ENCODE measurements at places on chromosomes 5 and 9.

DNA sequence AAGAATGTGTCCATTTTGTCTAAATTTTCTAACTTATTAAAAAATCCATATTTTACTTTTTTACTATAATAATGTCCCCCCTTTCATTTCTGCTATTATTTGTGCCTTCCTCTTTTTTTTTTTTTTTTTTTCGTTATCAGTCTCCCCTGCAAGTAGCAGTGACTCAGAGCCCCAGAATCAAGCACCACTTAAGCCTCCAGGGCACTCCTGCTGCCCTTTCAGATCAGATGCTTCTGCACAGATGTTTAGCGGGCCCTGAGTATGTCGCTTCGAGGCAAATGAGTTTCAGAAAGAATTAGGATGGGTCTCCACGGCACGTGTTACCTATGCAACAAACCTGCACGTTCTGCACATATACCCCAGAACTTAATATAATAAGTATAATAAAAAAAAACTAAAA, 11.7 kb downstream of the MED7 start:
- no peak for DNase-seq

DNA sequence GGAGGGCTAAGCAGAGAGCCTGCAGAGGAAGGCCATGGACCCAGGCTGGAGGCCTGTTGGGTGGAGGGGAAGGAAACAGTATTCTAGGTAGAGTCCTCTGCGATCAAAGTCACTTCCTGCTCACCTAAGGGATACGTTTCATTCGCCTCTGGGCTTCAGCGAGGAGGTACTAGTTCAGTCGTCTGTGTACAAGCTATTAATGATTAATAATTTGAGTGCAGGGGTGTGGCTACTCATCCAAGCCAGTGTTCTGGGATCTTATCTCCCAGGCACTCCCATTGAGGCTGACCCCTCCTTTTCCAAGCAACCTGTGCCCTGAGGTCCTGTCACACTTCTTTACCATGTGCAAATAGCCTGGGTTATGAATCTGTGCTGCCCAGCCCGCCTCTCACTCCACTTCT, 25.2 kb downstream of the RALGPS1 start:
- no peak for DNase-seq

DNA sequence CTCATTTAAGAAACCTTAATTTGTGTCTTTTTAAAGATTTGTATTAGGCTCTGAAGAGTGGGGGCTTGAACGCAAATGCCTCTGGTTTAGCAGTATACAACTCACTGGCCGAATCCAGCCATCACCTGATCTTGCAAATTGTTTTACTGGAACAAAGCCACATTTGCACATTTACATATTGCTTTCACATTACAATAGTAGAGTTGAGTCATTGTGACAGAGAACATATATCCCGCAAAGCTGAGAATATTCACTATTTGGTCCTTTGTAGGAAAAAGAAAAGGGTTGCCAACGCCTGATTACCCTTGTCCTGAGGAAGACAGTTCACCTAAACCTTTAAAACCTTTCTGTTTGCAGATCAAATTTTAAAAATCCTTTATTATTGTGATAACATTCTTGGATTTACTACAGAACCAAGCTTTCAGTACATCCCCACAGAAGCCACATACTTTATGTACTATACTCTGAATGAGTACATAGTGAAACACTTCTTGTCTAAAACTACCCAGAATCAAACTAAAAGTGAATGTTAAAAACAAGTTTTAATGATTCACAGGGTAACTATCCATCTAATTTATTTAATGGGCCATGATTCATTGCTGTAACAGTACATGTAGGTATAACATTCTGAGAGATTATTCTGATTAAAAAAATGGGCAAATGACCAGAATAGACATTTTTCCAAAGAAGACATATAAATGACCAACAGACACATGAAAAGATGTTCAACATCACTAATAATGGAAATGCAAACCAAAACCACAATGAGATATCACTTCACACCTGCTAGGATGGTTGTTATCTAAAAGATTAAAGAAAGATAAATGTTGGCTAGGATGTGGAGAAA, 161.0 kb downstream of the SLC25A46 start:
- no peak for DNase-seq

- DNase-seq, result no peak
Measured at GRCh38 chr5:84437673-84438315, 53.1 kb upstream of the EDIL3 start.

DNA sequence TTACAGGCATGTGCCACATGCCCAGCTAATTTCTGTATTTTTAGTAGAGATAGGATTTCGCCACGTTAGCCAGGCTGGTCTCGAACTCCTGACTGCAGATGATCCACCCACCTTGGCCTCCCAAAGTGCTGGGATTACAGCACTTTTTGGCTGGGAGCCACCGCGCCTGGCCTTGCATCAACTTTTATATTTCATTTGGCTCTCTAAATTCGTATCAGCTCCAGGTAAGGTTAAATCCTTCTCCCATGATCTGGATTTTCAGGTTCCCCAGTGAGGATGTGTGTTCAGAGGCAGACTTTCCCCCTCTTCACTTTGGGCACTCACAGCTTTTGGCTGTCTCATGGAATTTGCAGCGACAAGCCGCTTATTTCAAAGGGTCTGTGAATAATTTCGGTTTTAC, 16.8 kb upstream of the RNF38 start:
- no peak for DNase-seq

GRCh38 chr5:34737731-34738130, 81.6 kb downstream of the RAI14 start:
- DNase-seq, result no peak

- DNase-seq, result no peak
Measured at GRCh38 chr9:112789891-112790774, 39.6 kb downstream of the SNX30 start.

DNA sequence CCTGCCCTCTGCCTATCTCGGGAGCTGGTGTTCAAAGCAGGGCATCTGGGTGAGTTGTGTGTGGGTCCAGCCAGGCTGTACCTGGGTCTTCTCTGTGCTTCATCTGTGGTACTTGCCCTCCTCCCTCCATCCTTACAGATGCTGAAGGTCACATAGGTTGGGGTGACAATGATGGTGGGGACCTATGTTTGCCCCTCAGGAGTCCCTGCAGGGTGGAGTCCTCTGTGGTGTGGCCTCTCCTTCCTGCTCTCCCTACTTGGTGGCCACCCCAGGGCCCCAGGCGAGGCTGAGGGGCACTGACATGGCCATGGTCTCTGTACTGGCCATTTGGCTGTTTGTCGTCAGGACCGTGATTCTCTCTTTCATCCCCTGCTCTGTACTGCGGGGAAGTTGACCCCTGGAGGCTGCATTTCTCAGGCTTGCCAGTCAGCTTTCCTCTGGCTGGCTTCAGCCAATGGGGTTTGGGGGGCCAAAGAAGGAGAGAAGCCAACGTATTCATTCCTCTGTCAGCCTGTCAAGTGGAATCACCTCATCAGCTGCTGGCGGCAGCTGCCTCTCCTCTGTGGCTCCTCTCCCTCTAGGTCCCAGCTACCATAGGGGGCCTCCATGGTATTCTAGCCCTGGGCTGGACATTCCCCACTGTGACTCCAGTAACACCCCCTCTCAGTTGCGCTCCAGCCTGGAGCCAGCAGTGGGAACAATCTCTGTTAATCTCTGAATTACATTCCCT, 4.6 kb downstream of the DCANP1 start:
- no peak for DNase-seq

DNA sequence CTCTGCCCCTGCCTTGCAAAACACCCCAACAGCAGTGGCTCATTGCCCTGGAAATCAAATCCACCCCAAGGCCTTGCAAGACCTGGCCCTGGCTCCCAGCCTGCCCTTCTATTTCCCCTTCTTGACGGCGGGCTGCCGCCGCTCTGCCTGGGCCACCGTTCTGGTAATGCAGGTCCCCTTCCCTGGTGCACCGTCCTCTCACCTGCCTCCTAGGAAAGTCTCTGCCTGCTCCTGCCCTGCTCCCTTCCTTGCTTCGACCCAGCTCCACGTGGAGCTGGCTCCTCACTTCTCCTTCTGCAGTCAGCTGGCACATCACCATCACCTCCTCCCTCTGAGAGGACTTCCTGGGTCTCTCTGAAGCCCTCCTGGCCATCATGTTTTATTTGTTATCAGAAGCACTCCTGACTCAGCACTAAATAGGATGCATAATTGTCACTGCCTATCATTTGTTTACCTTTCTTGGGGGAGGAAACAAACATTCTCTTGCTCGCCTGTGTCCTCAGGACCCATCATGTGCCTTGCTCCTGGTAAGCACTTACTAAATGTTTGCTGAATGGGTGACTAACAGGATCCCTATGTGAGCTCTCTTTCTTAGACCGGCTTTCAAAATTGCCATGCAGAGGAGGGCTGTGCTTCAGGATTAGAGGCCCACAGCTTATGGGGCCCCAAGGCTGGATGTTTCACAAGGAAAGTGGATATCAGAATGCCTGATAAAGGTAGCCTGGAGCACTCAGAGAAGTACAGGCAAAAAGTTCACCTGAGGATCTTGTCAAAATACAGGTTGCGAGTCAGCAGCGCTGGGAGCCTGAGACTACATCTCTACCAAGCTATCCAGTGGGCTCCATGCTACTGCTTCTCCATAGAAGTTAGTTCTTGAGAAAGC, 19.6 kb upstream of the C5orf47 start:
- no peak for DNase-seq

DNA sequence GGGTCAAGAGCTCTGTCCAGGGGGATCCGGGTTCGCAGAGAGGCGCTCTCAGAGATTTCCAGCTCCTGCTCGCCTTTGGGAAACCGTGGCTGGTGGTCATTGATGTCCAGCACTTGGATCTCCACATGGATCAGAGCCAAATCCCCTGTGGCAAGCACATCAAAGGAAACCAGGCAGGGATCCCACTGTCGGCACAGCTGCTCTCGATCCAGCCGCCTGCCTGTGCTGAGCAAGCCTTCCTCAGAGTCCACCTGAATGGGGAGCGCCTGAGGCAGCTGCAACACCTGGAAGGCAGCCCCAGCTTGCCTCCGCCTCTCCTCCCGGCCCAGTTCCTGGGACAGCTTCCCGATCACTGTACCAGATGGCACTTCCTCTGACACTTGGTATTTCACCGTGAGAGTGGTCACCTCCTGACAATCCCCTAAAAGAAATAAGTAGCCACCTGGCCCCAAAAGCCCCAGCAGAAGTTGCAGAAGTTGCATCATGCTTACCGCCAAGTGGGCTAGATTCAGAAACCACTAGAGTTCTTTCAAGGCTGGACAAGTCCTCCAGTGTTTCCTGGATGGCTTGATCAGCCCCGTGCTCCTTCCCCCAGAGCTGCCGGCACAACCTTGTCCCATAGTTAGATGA, 520 bp downstream of the PCDH12 start:
- no peak for DNase-seq

DNA sequence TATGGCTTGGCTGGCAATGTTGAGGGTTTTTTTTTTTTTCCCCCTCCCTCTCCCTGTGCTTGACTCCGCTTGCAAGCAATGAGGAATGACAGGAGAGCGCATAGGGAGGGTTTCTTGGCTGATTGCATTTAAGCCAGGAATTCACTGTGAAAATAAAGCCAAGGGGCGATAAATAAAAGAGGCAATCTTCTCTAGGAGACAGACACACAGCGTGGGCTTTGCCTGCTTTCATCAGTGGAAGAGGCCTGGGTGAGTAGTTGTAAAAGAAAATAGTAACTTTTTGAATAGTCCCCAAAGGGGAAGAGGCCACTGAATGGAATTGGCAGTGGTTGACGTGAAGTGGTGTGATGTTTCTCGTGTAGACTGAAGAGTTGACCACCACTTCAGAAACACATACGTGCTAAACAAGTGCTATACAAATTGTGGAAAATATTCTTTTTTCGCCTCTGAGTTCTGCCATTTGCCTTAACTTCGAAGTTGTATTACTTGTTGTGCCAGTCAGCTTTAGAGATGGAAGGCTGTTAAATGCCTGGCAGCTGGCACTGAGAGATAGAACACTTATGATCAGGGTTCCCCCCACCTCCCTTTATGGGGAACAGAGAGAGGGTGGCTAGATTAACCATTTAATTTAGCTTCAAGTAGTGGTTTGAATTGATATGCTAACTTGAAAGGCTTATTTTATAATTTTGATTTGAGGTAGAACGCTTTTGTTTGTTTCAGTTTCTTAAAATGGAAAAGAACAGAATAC, 3.0 kb downstream of the ZSWIM6 start:
- no peak for DNase-seq

- DNase-seq, result no peak
Measured at GRCh38 chr9:136292591-136293448, 11.1 kb downstream of the CCDC187 start.

DNA sequence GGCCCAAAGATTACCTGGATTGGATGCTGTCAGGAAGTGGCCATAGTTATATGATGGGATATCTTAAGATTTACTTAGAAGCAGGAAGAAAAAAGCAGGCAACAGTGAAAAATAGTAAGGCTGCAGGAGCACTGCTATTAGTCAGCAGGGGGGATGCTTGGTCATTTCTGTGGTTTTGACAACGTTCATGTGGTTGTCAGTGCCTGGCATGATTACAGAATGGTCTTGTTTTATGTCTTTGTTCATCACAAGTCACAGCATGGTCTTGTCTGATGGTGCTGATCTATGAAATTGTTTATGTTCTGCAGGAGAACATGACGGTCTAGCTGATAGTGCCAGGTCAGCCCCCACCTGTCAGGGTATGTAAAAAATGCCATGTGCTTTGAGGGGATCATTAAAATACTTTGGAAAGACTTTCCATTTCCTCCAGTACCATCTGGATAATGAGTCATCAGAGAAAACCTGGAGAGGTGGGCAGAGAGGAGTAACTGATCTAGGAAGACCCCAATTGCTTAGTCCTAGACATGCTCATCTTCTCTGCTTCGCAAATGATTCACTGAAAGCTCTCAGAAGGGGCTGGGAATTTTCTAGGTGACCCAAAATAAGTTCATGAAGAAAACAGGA, 48.5 kb downstream of the PLGRKT start:
- no peak for DNase-seq

GRCh38 chr9:108567571-108567970, 288.2 kb downstream of the ACTL7B start:
- no peak for DNase-seq

GRCh38 chr9:99185934-99186333, 35.8 kb downstream of the ALG2 start:
- DNase-seq, result no peak

GRCh38 chr5:8136271-8136670, 267.3 kb downstream of the MTRR start:
- DNase-seq, result no peak

- no peak for DNase-seq
Measured at GRCh38 chr9:17401858-17402257, 177.0 kb upstream of the SH3GL2 start.

DNA sequence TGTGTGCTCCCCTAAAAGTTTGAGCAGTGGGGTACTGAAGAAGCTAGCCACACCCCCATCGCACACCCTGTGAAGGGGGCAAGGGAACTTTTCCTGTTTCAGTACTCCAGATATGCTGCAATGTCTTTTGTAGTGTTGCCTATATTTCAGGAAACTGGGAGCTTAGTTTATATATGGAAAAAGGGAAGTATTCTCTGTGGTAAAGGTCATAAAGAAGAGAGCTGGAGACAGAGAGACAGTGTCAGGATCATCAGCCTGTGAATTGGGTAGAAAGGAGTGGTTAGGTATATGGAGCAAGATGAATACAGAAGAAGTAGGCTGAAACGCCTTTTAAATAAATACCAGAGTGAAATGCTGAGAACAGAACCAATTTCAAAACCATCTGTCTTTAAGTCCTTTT, 82.2 kb upstream of the C9orf72 start:
- DNase-seq, result no peak

GRCh38 chr9:86281593-86282076, 703 bp downstream of the ISCA1 start:
- DNase-seq, result no peak

- no peak for DNase-seq
Measured at GRCh38 chr5:30103452-30104202, 1089.9 kb upstream of the CDH6 start.

GRCh38 chr9:76707510-76707909, 56.7 kb upstream of the PCA3 start:
- DNase-seq, result no peak

- DNase-seq, result no peak
Measured at GRCh38 chr5:154740483-154740882, 14.7 kb upstream of the LARP1 start.

- DNase-seq, result no peak
Measured at GRCh38 chr5:100840789-100841188, 62.3 kb downstream of the ST8SIA4 start.
